ENCODE measurements at places on chromosomes 4 and X.

DNA sequence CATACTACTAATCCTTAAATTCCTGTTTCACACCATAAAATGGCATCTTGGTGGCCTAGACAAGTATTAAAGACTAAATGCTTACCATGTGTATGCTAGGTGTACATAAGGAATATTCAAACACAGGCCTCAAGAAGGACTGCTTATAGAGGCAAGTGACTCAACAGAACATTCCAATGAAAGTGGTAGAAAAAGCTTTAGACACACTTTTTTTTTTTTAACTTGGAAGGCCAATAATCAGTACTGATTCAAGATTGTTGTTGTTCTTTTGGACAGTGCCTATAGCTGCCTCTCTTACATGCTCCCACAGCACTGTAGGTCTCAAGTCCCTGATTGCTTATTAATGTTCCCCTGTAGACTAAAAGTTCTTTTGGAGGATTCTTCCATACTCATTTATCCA lies 77.6 kb downstream of the FBXL5 start:
- no peak for DNase-seq
- H3K4me3 ChIP-seq, result no peak overlapping the region
- H3K27ac ChIP-seq, result no peak overlapping the region
- no peaks in the 10 kb centered on the region for H3K36me3 ChIP-seq
- no peaks in the 10 kb centered on the region for H3K27me3 ChIP-seq

DNA sequence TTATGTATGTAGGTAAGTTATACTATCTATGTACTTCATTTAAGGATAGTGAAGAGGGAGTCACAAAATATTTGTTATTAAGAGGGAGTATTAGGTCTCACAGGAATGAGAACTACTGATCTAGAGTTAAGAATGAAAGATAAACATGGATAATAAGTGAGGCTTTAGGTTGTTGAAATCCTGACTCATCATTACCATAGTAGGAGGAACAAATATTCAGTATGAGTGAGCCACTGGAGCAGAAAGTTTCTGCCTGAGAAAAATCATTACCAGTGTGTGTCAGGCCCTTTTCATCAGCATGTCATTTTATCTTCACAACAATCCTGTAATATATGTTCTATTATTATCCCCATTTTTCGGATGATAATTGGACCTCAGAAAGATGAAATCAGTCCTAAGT lies 27.2 kb upstream of the IGSF1 start:
- no peaks in the 10 kb centered on the region for H3K36me3 ChIP-seq
- no peak overlapping the region for H3K4me3 ChIP-seq
- no peak for DNase-seq
- H3K27me3 ChIP-seq, result no peaks in the 10 kb centered on the region

- H3K27me3 ChIP-seq, result no peaks in the 10 kb centered on the region
- no peak overlapping the region for H3K4me3 ChIP-seq
- DNase-seq, result no peak
- no peaks in the 10 kb centered on the region for H3K4me1 ChIP-seq
- H3K27ac ChIP-seq, result no peak overlapping the region
- H3K36me3 ChIP-seq, result peaks cover 30% of the 10 kb centered on the region
Measured at GRCh38 chrX:1421433-1422134, 29.7 kb upstream of the SLC25A6 start.

DNA sequence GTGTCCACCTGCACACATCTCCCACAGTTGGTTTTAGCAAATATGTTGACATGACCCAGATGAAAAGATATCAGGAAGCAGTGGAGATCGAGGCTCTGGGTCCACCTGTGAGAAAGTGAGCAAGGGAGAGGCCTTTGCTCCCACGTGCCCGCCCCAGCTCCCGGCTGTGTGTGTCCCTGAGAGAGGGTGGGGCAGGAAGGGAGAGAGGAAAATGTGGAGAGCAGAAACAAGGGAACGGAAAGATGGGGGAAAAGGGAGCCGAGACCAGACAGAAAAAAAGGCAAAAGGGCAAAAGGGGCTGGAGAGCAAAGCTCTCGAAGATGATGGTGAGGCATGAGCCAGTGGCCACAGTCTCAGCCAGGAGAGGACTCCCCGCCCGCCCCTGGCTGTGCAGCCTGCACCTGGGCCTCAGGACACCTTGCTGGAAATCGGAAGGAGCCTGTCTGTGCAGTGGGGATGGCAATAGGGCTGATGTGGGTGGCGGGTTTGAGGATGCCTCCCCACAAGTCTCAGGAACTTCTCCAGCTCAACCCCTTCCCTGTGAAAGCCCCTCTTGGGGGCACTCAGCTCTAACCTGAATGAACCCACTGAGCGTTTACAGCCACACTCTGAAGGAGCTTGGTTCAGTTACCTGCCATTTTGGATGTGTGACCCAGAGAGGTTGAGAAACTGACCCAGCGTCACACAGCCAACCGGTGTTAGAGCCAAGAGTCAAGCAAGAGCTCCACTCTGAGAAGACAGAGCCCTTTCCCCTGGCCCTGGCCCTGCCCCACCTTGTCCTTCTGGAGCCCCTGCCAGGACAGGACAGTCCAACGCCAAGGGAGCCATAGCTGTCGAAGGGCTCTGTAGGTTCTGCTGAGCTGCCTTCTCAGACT lies 20.3 kb upstream of the MSX1 start:
- H3K27ac ChIP-seq, result no peak overlapping the region
- H3K4me3 ChIP-seq, result no peak overlapping the region
- H3K36me3 ChIP-seq, result no peaks in the 10 kb centered on the region
- DNase-seq, result no peak
- H3K4me1 ChIP-seq, result no peaks in the 10 kb centered on the region

GRCh38 chrX:1529328-1529727 lies 7.7 kb downstream of the P2RY8 start:
- H3K27me3 ChIP-seq, result no peaks in the 10 kb centered on the region
- H3K27ac ChIP-seq, result no peak overlapping the region
- peaks cover 19% of the 10 kb centered on the region for H3K36me3 ChIP-seq
- H3K4me3 ChIP-seq, result no peak overlapping the region
- H3K4me1 ChIP-seq, result peaks cover 29% of the 10 kb centered on the region

GRCh38 chr4:36321176-36321575 lies 39.8 kb downstream of the DTHD1 start:
- H3K4me3 ChIP-seq, result no peak overlapping the region
- no peak overlapping the region for H3K27ac ChIP-seq
- H3K36me3 ChIP-seq, result no peaks in the 10 kb centered on the region
- H3K27me3 ChIP-seq, result no peaks in the 10 kb centered on the region
- peaks cover 22% of the 10 kb centered on the region for H3K4me1 ChIP-seq

DNA sequence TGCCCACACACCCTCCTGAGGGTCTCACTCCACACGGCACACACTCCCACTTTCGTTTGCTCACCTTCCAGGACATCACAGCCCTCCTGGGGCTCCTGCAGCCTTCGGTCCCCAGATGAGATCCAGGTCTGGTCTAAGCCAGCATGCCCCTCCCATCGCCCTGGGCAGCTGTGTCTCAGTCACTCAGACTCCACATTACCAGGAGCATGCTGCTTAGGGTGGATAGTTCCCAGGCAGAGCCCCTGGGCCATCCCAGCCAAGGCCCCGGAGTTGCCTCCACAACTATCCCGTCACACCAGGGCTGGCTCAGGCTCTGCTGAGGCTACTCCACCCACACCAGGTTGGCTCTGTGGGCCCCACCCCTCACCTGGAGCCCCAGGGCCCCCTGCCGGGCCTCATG lies 50.4 kb upstream of the PSAPL1 start:
- no peak overlapping the region for H3K4me3 ChIP-seq
- H3K4me1 ChIP-seq, result no peaks in the 10 kb centered on the region
- no peak for DNase-seq

DNA sequence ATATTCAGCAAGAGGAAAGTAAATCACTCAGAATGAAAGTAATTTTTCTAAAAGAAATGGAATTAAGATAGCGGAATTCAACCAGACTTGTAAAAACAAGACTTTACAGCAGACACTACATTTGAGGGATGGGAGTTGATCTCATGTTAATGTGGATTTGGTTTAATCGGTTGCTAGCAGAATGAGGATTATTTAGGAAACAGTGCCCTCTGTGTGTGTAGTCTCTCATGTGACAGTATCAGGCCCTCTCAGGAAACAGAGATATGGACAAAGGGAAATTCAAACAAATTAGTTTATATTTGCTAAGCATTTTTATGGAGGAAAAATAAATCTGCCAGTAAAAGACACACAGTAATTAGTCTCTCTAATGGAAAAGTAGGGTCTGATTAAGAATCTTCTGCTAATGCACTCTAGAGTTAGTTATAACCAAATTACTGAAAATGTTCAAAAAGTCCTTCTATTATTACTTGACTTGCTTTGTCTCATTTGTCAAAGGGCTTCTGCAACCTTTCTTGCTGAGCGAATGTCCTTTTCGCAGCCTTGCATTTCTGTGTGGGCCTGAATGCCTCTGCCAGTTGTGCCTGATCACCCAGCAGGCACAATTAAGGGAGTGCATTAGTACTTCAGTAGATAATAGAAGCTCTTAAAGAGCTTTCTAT lies 1282.3 kb upstream of the TENM3 start:
- no peak for DNase-seq
- no peaks in the 10 kb centered on the region for H3K27me3 ChIP-seq
- H3K4me3 ChIP-seq, result no peak overlapping the region
- H3K36me3 ChIP-seq, result no peaks in the 10 kb centered on the region

- DNase-seq, result peak; percentile 26
- no peak overlapping the region for H3K27ac ChIP-seq
- peaks cover 16% of the 10 kb centered on the region for H3K4me1 ChIP-seq
- no peak overlapping the region for H3K4me3 ChIP-seq
- H3K27me3 ChIP-seq, result no peaks in the 10 kb centered on the region
Measured at GRCh38 chr4:173171098-173171497, 2.5 kb downstream of the GALNT7 start.

DNA sequence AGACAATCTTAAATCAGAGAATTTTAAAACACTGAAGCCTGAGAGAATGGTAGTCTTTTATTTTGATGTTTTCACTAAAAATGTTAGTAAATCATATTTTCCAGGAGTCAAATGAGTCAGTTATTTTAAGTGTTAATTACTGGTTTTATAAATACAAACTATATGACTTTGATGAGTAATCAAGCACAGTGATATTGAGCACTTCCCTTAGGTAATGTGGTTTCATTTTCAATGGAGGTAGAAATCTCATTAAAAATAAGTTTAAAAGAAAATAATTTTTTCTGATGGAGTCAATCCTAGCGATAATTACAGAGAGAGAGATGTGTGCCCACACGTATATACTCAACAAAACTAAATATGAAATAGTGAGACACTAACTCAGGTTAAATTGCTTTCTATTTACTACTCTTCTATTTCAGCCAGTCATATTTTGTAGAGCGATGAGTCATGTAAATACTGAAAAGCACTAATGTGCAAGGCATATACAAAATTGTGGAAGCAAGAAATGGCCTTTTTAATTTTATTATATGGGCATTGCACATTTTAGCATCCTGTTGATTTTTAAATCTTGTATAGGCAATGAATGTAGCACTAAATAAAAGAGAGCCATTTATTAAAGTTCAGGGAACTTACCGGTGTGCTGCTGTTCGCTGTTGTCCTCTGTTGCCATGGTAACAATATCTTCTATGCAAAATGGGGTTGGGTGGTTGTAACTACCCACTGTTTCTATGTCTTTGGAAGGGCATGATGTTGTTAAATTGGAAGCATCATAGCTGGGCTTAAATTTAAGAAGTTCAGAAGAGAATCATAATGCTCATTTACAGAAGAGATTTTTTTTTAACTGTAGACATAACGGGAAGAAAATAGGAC lies 513.7 kb downstream of the TLL1 start:
- no peak overlapping the region for H3K4me3 ChIP-seq
- no peak overlapping the region for H3K27ac ChIP-seq
- no peaks in the 10 kb centered on the region for H3K27me3 ChIP-seq
- H3K4me1 ChIP-seq, result no peaks in the 10 kb centered on the region
- DNase-seq, result no peak
- H3K36me3 ChIP-seq, result no peaks in the 10 kb centered on the region

DNA sequence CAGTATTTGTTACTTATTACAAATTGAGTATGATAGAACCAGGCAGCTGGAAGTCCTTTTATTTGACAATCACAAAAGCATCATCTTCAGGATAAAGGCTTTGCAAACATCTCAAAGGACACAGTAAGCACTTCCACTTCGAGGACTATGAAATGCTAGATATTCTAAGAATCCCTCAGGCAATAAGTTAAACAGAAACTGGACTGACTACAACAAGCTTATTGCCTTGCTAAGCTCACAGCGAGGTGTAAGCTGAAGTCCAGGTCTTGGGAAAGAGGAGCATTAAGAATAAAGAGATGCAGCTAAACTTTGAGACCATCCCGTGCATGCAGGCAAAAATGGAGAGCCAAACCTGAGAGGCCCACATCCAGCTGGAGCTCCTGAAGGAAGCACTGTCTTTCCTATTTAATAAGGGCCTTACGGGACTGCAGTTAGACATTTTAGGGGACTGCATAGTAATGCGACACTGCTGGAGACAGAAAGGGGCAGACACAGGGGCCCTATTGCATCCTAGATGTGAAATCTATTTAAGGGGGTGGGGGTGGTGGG lies 38.7 kb downstream of the DCHS2 start:
- no peak for DNase-seq
- H3K4me1 ChIP-seq, result no peaks in the 10 kb centered on the region
- H3K27ac ChIP-seq, result no peak overlapping the region
- H3K36me3 ChIP-seq, result no peaks in the 10 kb centered on the region

DNA sequence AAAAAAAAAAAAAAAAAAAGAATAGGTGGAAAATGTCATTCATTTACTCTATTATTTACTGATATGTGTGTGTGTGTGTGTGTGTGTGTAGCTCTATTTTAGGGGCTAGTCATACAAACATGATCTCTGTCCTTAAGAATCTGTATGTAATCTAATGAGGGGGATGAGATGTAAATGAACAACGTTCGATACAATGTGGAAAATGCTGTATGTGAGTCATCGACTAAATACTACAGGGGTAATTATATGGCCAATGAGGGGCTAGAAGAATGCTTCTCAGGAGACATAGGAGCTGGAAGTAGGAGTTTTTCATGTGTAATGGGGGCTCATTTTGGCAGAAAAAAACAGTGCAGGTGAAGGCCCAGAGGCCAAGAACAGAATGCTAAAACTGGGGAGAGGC lies 41.9 kb downstream of the LEF1 start:
- H3K4me1 ChIP-seq, result no peaks in the 10 kb centered on the region
- H3K36me3 ChIP-seq, result no peaks in the 10 kb centered on the region
- no peak overlapping the region for H3K4me3 ChIP-seq
- no peak for DNase-seq
- no peaks in the 10 kb centered on the region for H3K27me3 ChIP-seq
- H3K27ac ChIP-seq, result no peak overlapping the region
